ENCODE measurements at places on chromosomes 16 and 17. TPM values are rescaled to one million over a fixed set of nuclear protein-coding genes. Genes with fewer than 3 reads are reported as not detected.

The TP53TG3B gene
- not detected for total RNA-seq

The ITGAD gene
- not detected for total RNA-seq

The CRHR1 gene
- not detected for total RNA-seq

The CCL3 gene
- total RNA-seq, result 8.8 TPM

Measured in heart left ventricle (tissue), 16 donors.